ENCODE measurements at places on chromosomes 3 and 15.

GRCh38 chr15:61393949-61394348 lies 164.8 kb upstream of the RORA start:
- DNase-seq = no peak

DNA sequence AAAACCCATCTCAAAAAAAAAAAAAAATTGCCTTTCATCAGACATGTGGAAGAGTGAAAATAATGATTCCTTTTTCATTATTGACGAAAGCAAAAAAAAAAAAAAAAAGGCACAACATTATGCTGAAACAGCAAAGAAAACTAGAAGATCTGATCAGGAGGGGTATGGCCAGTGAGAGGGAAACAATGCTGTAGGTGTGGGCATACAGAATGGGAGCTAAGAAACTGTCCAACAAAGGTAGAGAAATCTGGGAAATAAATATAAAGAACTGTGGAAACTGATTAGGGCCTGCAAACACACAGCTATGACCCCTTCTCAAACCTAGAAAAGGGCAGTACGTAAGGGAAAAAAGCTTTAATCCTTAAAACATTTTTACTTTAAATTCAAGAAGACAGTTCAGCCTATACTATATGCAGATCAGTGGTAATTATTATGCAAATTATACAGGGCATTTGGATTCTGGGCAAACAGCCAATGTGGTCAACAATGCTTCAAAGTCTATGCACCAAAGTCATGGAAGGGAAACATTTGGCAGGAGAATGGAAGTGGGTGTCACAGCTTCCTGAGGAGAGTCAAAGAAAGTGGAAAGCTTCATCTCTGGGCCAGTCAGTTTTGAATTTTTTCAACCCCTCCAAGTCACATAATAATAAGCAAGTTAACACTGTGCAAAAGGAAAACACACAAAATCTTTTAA lies 68.3 kb upstream of the SLC12A8 start:
- DNase-seq = no peak

- DNase-seq = no peak
These were observed 37.3 kb upstream of the IGF1R start for GRCh38 chr15:98610991-98611390.

GRCh38 chr3:4897765-4898453 lies 81.3 kb upstream of the BHLHE40 start:
- no peak for DNase-seq

DNA sequence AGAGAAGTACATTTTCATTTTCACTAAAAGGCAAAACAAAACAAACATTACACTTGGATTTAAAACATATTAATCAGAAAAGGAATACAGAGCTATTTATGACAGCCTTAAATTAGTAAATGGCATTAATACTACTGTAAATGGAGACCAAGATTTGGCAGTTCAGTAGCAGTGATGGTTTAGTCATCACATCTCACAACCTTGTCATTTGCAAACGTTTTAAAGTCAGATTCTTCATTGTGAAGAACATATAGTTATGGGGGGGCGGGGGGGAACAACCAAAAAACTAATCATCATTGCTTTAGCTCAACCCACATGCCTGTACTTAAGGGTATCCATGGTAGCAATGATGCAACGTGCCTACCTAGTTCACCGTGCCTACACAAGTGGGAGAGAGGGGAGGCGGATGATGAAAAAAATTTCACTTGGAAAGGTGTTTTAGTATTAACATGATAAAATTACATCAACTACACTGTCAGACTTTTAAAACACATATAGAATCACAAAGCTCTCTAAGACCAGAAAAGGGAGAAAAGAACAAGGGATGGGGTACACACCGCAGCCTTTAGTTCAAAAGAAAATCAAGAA lies 40.1 kb downstream of the DLG1 start:
- no peak for DNase-seq

All from activated CD8-positive, alpha-beta memory T cell treated with anti-CD3 and anti-CD28 coated beads, Interleukin-2, amount 50 U/mL, for 4 hours (primary cell).